Liver (tissue), 10 donors: ENCODE measurements at places on chromosomes 16 and 17. TPM values are rescaled to one million over a fixed set of nuclear protein-coding genes. Genes with fewer than 3 reads are reported as not detected.

RUSF1 gene
- 47.3 TPM for total RNA-seq

COPRS gene
- 15.4 TPM for total RNA-seq

WNT3 gene
- 0.19 TPM for total RNA-seq

ABCA8 gene
- 72.2 TPM for total RNA-seq

TMC8 gene
- total RNA-seq, result 14.5 TPM

TBC1D3G gene
- not detected for total RNA-seq

LPCAT2 gene
- total RNA-seq, result 4.2 TPM

CACNG3 gene
- total RNA-seq, result not detected

PERCC1 gene
- 0.50 TPM for total RNA-seq

SKAP1 gene
- total RNA-seq, result 7.2 TPM

PMM2 gene
- 6.8 TPM for total RNA-seq

SRP68 gene
- total RNA-seq, result 22.4 TPM

KLHL10 gene
- total RNA-seq, result 0.17 TPM

TP53TG3B gene
- total RNA-seq, result not detected

KRT39 gene
- not detected for total RNA-seq

CHST4 gene
- total RNA-seq, result 14.3 TPM

ITGAD gene
- 3.6 TPM for total RNA-seq

NOL3 gene
- total RNA-seq, result 9.9 TPM

CDK5R1 gene
- 0.93 TPM for total RNA-seq

HOXB9 gene
- not detected for total RNA-seq

RANGRF gene
- total RNA-seq, result 6.9 TPM

SPATA22 gene
- total RNA-seq, result 0.42 TPM

CDR2L gene
- total RNA-seq, result 1.5 TPM

MEFV gene
- 3.3 TPM for total RNA-seq

NOD2 gene
- 0.61 TPM for total RNA-seq

KRT24 gene
- total RNA-seq, result not detected

CCDC78 gene
- total RNA-seq, result 0.28 TPM

APOBR gene
- total RNA-seq, result 1.3 TPM

RASD1 gene
- 0.89 TPM for total RNA-seq

CRAMP1 gene
- 6.4 TPM for total RNA-seq

GPR179 gene
- total RNA-seq, result under 0.01 TPM

KRT28 gene
- not detected for total RNA-seq

ENPP7 gene
- total RNA-seq, result 1.7 TPM

CCL2 gene
- 3.5 TPM for total RNA-seq

KCNJ12 gene
- 0.47 TPM for total RNA-seq

CCL18 gene
- 0.92 TPM for total RNA-seq

LRRC36 gene
- total RNA-seq, result not detected

MARCHF10 gene
- not detected for total RNA-seq

TERF2IP gene
- 69.5 TPM for total RNA-seq

C16orf54 gene
- 1.3 TPM for total RNA-seq

EPX gene
- total RNA-seq, result 10.0 TPM

ZG16B gene
- total RNA-seq, result 0.33 TPM

COPZ2 gene
- total RNA-seq, result 2.6 TPM

DHRS7C gene
- 0.28 TPM for total RNA-seq

CSH1 gene
- not detected for total RNA-seq

ACADVL gene
- total RNA-seq, result 185 TPM

VPS9D1 gene
- total RNA-seq, result 4.5 TPM

TUBD1 gene
- 12.7 TPM for total RNA-seq

AATK gene
- total RNA-seq, result 2.3 TPM

RNF112 gene
- total RNA-seq, result 0.42 TPM

MED1 gene
- 19.3 TPM for total RNA-seq

DPEP1 gene
- total RNA-seq, result 0.25 TPM

VASN gene
- total RNA-seq, result 19.7 TPM
